ENCODE measurements at places on chromosomes 1 and 21.

DNA sequence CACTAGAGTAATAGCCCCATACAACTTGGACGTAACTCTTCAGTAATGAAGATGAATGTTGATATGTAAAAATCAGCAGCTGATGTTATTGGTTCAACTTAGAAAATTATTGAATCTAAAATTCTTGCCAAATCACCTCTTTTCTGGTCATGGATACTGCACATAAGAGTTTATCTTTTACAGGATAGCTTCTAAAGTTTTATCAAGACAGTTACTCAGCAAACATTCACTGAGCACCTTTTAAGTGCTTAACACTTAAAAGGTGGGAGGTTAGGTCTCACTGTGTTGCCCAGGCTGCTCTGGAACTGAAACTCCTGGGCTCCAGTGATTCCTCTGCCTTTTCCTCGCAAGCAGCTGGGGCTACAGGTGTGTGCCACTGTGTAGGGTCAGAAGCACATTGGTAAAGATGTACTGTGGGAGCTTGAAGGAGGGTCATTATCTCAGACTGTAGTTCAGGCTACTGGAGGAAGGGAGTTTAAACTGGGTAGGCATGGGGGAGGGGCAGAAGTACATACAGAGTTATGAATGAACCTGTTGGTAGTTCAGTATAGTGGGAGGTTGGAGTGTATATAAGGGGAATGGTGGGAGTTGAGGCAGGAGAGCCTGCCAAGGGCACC, 2.0 kb downstream of the MPZL1 start:
- peak; percentile 33 for DNase-seq

DNA sequence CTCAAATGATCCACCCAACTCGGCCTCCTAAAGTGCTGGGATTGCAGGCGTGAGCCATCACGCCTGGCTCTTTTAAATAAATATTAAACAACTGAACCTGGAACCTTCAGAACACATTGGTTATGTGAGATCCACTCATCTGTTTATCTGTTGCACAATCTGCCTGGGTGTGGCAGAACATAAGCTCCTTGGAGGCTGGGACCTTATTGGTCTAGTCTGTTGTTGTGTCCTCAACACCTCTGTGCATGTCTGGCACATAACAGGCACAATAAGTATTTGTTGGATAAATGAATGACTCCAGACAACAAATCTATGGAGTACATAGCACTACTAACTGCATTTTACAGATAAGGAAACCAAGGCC, 4.1 kb upstream of the NBL1 start:
- DNase-seq, result no peak

DNA sequence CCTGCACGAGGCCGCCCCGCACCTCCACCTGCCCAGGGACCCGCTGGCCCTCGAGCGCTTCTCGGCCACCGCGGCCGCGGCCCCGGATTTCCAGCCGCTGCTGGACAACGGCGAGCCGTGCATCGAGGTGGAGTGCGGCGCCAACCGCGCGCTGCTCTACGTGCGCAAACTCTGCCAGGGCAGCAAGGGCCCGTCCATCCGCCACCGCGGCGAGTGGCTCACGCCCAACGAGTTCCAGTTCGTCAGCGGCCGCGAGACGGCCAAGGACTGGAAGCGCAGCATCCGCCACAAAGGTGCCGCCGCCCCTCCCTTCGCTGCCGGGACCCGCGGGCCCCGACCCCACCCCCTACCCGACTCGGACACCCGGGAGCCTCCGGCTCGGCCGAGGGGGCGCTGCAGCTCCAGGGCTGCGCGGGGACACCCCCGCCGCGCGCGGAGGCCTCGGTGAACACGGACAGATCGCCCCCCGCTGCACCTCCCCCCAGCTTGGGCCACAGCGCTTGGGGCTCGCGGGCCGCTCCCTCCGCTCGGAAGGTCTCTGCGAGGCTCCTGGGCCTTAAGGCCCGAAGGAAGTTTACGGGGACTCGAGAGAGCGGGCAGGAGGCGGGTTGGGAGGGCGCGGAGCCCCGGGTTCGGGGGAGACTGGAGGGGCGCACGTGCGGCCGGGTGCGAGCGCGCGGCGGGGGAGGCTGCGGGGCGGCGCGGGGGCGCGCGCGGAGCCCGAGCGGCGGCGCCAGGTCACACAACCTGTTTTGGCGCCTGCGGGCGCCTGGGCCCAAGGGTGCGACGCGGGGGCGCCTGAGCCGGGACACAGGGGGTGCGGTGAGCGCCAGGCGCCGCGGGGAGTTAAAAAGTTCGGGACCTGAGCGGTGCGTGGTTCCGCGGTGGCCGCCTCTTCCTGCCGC, 1.2 kb downstream of the SAMD11 start:
- peak; percentile 61 for DNase-seq

- DNase-seq, result peak; percentile 65
Observed at GRCh38 chr1:46757247-46757955, 38.5 kb upstream of the EFCAB14 start.

DNA sequence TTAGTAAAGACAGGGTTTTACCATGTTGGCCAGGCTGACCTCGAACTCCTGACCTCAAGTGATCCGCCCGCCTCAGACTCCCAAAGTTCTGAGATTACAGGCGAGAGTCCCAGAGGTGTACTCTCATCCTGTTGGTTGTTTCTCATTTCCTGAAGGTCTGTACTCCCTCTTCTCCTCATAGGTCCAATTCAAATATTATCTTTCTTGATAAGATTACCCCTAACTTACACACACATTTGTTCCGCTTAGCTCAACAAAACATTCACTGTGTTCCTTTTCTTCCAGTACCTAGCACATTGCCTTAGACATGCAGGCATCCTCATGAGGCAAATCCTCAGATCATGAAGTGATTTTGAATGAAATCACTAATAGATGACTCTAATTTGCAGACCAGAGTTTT, 72.4 kb upstream of the SSX2IP start:
- no peak for DNase-seq

- DNase-seq, result no peak
Observed at GRCh38 chr21:20592463-20592862, 405.7 kb upstream of the NCAM2 start.

GRCh38 chr1:203327684-203328457, 22.6 kb downstream of the BTG2 start:
- DNase-seq, result peak; percentile 98

DNA sequence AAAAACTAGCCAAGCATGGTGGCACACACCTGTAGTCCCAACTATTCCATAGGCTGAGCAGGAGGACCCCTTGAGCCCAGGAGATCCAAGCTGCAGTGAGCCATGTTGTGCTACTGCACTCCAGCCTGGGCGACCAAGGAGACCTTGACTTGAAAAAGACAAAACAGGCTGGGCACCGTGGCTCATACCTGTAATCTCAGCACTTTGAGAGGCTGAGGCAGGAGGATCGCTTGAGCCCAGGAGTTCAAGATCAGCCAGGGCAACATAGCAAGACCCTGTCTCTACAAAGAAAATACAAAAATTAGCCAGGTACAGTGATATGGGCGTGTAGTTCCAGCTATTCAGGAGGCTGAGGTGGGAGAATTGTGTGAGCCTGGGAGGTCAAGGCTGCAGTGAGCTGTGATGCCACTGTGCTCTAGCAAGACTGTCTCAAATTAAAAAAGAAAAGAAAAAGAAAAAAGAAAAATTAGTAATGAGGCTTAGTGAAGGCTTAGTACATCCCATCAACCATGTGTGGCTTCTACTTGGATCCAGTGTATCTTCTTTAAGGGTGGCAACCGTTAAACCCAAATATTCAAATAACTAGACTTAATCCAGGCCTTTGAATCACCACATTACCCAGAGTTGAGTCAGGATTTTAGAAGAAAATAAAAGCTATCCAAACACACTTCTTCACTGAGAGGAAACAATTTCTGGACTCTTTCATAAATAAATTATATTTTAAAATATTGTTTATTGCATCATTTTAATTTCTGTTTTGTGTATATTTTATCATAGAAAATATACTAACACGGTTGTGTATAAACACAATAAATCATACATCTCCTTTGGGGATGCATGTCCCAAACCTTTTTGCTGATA, 74.3 kb upstream of the RAB4A start:
- no peak for DNase-seq

GRCh38 chr1:159077120-159077961, 775 bp upstream of the AIM2 start:
- no peak for DNase-seq

DNA sequence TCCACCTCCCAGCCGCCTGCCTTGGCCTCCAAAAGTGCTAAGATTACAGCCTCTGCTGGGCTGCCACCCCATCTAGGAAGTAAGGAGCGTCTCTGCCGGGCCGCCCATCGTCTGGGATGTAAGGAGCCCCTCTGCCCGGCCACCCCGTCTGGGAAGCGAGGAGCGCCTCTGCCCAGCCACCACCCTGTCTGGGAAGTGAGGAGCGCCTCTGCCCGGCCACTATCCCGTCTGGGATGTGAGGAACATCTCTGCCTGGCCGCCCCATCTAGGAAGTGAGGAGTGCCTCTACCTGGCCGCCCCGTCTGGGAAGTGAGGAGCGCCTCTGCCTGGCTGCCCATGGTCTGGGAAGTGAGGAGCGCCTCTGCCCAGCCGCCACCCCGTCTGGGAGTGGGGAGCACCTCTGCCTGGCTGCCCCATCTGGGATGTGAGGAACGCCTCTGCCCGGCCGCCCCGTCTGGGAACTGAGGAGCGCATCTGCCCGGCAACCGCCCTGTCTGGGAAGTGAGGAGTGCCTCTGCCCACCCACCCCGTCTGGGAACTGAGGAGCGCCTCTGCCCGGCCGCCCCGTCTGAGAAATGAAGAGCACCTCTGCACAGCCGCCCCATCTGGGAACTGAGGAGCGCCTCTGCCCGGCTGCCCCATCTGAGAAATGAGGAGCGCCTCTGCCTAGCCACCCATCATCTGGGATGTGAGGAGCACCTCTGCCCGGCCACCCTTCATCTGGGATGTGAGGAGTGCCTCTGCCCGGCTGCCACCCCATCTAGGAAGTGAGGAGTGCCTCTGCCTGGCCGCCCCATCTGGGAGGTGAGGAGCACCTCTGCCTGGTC, 137.8 kb upstream of the PALMD start:
- DNase-seq, result no peak

- no peak for DNase-seq
Observed at GRCh38 chr1:214471458-214471857, 79.9 kb downstream of the PTPN14 start.

DNA sequence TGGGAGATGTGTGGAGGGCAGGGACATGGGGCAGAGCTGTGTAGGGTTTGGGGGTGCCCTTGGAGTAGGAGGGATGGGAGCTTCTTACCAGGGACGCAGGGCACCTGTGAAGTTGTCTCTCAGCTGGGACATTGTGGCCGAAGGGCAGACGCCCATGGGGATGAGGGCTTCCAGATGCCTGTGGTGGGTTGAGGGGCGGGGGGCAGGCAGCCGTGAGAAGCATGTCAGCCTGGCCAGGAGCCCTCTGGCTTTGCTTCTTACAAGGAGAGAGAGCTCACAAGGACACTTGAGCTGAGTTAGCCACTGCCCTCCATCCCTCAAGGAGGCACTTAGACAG, 8.5 kb downstream of the A3GALT2 start:
- no peak for DNase-seq

GRCh38 chr1:195999022-195999421, 609.2 kb downstream of the KCNT2 start:
- no peak for DNase-seq

DNA sequence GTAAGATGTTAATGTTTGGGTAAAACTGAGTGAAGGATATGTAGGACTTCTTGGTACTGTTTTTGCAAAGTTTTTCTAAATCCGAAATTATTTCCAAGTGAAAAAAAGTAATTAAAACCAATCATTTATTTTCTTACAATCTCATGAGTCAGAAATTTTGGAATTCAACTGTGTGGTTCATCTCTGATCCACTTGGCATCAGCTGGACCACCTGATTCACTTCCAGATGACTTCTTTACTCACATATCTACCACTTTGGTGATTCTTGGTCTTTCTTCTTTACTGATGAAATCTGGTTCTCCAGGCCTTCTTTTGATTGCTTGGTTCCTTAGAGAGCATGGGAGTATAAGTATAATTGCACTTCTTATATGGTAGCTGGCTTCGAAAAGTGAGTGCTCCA, 254.9 kb upstream of the CACYBP start:
- DNase-seq, result no peak

DNA sequence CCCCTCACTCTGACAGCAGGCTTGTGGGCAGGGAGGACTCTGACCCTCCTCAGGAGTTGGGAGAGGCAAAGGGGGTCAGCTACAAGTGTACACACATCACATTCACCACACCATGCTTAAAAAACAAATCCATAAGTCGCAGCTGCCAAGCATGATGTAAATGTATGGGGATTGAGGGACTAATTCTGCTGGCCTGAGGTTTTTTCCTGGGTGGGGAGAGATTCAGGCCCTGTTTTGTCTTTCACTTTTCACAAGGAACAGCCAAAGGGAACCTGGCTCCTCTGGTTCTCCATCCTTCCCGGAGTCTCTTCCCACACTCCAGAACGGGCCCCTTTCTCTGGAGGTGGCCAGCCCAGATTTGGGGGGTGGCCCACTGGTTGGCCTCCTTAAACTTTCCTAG, 1.3 kb upstream of the MTARC2 start:
- no peak for DNase-seq

- DNase-seq, result no peak
Observed at GRCh38 chr1:8903410-8903809, 24.9 kb upstream of the ENO1 start.

DNA sequence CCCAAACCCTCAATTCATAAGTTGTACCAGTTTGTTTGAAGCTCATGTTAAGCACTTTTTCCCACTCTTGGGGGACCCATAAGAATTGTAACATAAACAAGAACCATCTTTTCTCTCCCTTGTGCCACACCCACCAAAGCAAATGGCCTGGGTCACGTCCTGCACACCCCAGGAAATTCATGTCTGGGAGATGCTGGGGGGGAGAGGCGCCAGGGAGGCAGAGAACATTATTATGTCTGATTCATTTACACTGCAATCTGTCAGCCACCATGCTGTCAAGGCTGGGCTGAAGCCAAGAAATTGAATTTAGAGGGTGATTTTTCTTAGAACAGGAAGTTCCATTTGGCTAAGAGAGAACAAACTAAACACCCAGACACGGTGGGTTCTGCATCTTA, 37.2 kb upstream of the IPO9 start:
- peak; percentile 97 for DNase-seq

- peak; percentile 80 for DNase-seq
Observed at GRCh38 chr1:155218854-155219591, 10.5 kb downstream of the MTX1 start.

- no peak for DNase-seq
Observed at GRCh38 chr1:85259912-85260274, 431 bp upstream of the C1orf52 start.

- no peak for DNase-seq
Observed at GRCh38 chr1:17184161-17184665, 20.7 kb upstream of the PADI1 start.

DNA sequence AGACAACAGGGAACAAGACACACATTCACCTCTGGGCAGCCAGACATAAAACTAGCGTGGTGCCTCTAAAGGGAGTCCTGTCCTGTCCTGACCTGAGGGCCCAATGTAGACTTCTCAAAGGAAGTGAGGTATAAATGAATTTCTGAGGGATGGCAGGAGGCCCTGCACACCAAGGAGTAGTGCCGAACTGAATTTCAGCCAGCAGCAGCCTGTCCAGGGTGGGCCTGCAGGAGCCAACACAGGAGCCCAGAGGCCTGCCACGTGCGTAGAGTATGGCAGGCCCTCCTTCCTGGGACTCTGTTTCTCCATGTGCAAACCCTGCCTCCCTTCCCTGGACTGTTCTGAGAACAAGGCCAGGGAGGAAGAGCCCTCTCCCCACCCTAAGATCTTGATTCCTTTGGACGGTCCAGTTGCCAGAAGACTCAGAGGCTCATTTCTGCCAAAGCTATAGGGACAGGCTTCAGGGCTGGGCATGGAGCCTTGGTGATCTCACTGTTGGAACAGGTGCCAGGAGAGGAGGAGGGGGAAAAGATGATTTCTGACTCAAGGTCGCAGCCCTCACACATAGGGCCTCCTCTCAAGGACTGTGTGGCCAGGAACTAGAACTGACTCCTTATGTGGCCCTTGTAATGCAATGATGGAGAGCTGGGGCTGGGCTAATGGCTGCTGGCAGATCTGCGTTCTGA, 1.8 kb upstream of the FABP3 start:
- DNase-seq, result peak; percentile 15

- DNase-seq, result peak; percentile 62
Observed at GRCh38 chr1:109636201-109636952, 16.7 kb downstream of the AMPD2 start.

Data from NCI-H69 (cell line).